ENCODE measurements at places on chromosomes 3 and 15. TPM values are rescaled to one million over a fixed set of nuclear protein-coding genes. Genes with fewer than 3 reads are reported as not detected.

The RPL15 gene
- 1,935 TPM for total RNA-seq

The GRAMD2A gene
- total RNA-seq, result under 0.01 TPM

The SPRED1 gene
- total RNA-seq, result 55.7 TPM

The RAD51 gene
- total RNA-seq, result 3.5 TPM

The SMCO1 gene
- under 0.01 TPM for total RNA-seq

The TAMM41 gene
- total RNA-seq, result 9.0 TPM

The CD200R1 gene
- total RNA-seq, result under 0.01 TPM

The CFAP161 gene
- 0.86 TPM for total RNA-seq

The BMF gene
- total RNA-seq, result 10.0 TPM

The EFCC1 gene
- total RNA-seq, result not detected

The SPTSSB gene
- not detected for total RNA-seq

The SLC38A3 gene
- not detected for total RNA-seq

The EEF1AKMT4 gene
- total RNA-seq, result 3.9 TPM

The OR5K1 gene
- total RNA-seq, result not detected

The COL6A5 gene
- total RNA-seq, result under 0.01 TPM

The TPRG1 gene
- 1.3 TPM for total RNA-seq

The GPR62 gene
- under 0.01 TPM for total RNA-seq

The GTPBP8 gene
- total RNA-seq, result 40.6 TPM

The GABRG3 gene
- not detected for total RNA-seq

The PCOLCE2 gene
- under 0.01 TPM for total RNA-seq

The FBLN2 gene
- total RNA-seq, result 30.2 TPM

The FETUB gene
- total RNA-seq, result not detected

The SEMA3F gene
- 0.32 TPM for total RNA-seq

The ISLR gene
- total RNA-seq, result 73.8 TPM

The ACOX2 gene
- 12.1 TPM for total RNA-seq

The AKAP13 gene
- total RNA-seq, result 164 TPM

The PCSK6 gene
- total RNA-seq, result 7.7 TPM

The POLR2M gene
- total RNA-seq, result 71.7 TPM

The DYNLT2B gene
- total RNA-seq, result 7.1 TPM

The SLC27A2 gene
- total RNA-seq, result under 0.01 TPM

The NRROS gene
- total RNA-seq, result 0.32 TPM

The OSBPL10 gene
- total RNA-seq, result 16.8 TPM

The NDUFB5 gene
- total RNA-seq, result 90.8 TPM

The GOLGA6B gene
- total RNA-seq, result not detected

The EIF2A gene
- total RNA-seq, result 147 TPM

The DTWD1 gene
- 20.9 TPM for total RNA-seq

All from fibroblast of villous mesenchyme (primary cell).